ENCODE measurements at places on chromosomes 1 and 21. TPM values are rescaled to one million over a fixed set of nuclear protein-coding genes. Genes with fewer than 3 reads are reported as not detected.
A peak's percentile ranks its signal among the peaks of the same experiment; 100 is the strongest.

Gene GSTM1
- not detected for total RNA-seq

Gene CTH
- 83.8 TPM for total RNA-seq

Gene S100A8
- total RNA-seq: 23.7 TPM

Gene CA6
- total RNA-seq: not detected

Gene BNIPL
- total RNA-seq: 1.6 TPM

Gene DTL
- 0.10 TPM for total RNA-seq

GRCh38 chr1:11800756-11801433, 4.9 kb downstream of the MTHFR start:
- DNase-seq: peak; percentile 80

GRCh38 chr21:37828556-37828955, 87.7 kb downstream of the KCNJ6 start:
- no peak for DNase-seq

DNA sequence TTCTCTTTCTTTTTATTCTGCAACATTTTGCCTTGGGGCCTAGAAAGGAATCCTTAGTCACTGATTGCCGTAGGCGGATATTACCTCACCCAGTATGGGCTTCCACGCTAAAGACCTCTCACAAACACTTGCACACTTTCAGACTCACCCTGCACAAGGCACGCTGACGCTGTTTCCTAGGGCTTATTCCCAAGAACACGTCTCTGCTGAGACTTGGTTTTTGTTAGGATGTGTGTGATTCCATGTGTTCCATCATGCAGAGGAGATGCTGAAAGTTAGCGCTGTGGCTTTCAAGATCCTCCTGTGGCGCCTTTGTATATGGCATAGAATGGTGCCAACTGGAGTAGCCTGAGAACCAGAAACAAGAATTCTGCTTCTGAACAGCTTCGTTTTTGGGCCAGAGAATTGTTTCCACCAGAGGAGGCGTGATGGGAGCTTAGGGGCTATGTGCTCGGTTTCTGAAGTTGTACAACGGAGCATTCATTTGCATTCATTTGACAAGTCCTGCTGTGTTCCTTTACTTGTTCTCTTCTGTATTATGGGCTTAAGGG, 297.0 kb downstream of the DISC1 start:
- DNase-seq: no peak

DNA sequence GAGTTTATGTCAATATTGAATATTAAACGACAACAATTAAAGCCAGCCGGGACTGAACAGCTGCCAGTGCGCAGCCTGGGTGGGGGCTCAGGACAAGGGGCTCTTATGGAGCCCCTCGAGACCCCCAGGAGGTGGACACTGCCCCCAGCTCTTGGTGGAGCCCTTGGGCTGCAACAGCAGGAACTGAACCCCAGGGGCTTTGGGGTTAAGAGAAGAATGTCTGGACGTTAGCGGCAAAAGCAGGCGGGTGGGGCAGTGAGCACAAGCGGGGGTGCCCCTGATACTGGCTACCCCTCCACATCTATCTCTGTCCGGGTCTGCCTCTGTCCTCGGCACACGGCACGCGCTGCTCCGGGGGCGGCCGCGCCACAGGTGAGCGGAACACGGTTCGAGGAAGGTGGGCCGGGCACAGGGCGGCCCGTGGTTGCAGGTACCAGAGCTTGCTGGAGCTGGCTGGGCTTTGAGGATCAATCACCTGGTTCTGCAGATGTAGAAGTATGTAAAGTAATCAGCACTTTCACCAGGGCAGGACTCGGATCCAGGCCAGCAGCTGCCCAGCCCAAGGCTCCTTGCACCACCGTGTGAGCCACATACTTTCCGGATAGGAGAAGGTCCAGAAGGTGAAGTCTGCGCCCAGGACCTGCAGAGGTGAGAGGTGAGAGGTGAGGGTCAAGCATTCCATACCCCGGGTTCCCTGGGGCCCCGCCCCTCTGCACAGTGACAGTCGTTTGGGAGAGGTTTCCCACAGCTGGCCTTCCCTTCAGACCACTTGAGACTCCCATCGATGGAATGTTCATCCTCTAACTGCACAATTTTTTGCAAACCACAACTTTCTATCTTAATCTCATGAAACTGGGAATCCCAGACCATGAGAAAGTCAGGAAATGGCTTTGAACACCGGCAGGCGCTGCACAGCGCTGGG, 12.4 kb upstream of the POFUT2 start:
- no peak for DNase-seq

Data from left lobe of liver (tissue), 2 donors.